ENCODE measurements at places on chromosomes 6 and 20.

GRCh38 chr6:146489468-146490151 lies 54.0 kb upstream of the RAB32 start:
- no peak for DNase-seq

- no peak for DNase-seq
These were observed 105.5 kb downstream of the DHX35 start for GRCh38 chr20:39067526-39068216.

DNA sequence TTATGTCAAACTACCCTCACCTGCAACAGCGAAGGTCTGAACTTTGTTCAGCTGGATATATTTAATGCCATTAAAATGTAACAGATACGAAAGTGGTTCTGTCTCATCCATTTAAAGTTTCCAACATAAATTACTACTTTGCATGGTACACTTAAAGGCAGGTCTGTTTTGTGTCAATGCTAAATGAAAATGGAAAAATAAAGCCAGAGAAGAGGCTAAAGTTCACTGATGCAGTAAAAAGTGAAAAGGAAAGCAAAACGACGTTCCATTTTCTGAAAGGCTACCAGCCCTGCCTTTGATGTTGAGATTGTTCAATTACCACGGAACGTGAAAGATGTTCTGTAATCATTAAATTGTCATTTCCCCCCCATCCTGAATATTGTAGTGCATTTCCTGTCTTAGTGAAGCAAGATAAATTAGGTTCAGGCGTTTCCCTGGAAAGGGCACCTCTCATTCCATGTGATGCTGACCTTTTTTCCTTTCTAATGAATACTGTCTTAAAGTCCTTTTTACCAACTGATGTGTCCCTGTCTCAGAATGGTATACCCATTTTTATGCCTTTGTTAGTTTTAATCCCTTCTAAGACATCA lies 334.7 kb upstream of the JAG1 start:
- DNase-seq: no peak

- DNase-seq: no peak
These were observed 287.3 kb upstream of the TSHZ2 start for GRCh38 chr20:52684905-52685304.

- peak; percentile 53 for DNase-seq
These were observed at the start of gene CMTR1 for GRCh38 chr6:37432916-37433656. Gene CMTR1 (plus strand): TSS chr6:37433221. CDS start chr6:37435630, 2,409 bp downstream.

GRCh38 chr6:30149858-30150550 lies 11.0 kb downstream of the TRIM10 start:
- DNase-seq: no peak

GRCh38 chr20:21113697-21114096 lies 7.5 kb upstream of the LINC00237 start:
- no peak for DNase-seq

GRCh38 chr6:3748208-3749066 lies 3.1 kb downstream of the PXDC1 start:
- no peak for DNase-seq

GRCh38 chr20:23519556-23519955 lies 28.6 kb downstream of the CST8 start:
- no peak for DNase-seq

- no peak for DNase-seq
These were observed 38.8 kb downstream of the SLC22A3 start for GRCh38 chr6:160386869-160387530.

GRCh38 chr20:45911486-45912343 lies at the start of gene PLTP:
Gene PLTP (minus strand): TSS chr20:45912155. CDS start chr20:45911452, 703 bp downstream.
- DNase-seq: no peak

GRCh38 chr6:118285791-118286190 lies 262.3 kb upstream of the PLN start:
- no peak for DNase-seq

- no peak for DNase-seq
These were observed 18.9 kb downstream of the ORC3 start for GRCh38 chr6:87608802-87609201.

GRCh38 chr6:31899215-31899614 lies 1.7 kb upstream of the EHMT2 start:
- DNase-seq: no peak

- no peak for DNase-seq
These were observed 938.6 kb downstream of the C6orf118 start for GRCh38 chr6:164370773-164371172.

DNA sequence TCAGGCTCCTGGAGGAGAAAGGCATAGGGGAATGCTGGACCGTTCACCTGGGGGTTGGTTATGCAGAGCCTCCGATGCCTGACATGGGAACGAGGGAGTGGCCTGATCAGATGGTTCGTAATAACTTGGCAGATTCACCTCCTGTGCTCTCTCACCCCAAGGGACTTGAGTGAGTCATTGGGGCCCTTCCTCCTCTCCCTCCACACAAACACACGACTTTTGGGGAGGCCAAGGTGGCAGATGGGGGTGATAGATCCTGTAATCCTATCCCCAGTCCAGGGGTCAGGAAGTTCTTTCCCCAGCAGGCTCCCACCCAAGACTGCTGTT lies 45.6 kb upstream of the ARFGEF2 start:
- no peak for DNase-seq

DNA sequence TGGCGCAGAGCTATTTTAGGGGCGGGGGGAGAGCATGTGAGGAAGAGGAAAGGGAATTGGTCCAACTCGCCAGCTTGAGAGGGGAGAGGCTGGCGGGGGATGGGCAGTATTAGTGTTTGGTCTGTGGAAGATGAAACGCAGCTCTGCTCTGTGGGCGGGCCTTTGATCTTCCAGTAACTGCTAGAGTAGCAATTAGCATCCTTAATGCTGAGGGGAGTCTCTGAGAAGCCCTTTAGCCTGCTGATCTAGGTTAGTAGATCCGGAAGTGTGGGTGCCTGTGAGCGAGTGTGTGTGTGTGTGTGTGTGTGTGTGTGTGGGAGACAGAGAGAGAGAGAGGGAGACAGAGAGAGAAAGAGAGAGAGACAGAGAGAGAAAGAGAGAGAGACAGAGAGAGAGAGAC lies 117.2 kb upstream of the BACH2 start:
- no peak for DNase-seq

DNA sequence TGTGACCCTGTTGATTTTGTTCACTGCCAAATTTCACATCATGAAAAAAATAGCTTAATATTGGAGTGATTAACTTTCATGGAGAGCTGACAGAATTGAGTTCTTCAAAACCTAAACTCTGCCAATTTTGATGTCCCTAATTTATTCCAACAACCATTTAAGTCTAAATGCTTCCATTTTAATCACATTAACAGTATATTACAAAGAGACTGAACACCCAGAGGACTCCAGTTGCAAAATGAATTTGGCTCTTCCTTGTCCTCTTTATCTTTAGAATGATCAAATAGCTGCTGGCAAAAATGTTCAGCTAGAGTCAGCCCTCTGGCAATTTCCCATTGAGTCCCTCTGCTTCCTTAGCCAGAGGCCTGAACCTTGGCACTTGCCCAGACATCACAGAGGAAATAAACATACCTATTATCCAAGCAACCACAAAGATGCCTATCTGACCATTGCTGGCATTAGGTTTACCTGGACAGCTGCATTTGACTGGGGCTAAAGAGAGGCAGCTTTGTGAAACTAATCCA lies 299.0 kb upstream of the STXBP5 start:
- no peak for DNase-seq
